ENCODE measurements at places on chromosomes 13 and 19.

- no peak for DNase-seq
These were observed 247.3 kb upstream of the MAB21L1 start for GRCh38 chr13:35723821-35724220.

DNA sequence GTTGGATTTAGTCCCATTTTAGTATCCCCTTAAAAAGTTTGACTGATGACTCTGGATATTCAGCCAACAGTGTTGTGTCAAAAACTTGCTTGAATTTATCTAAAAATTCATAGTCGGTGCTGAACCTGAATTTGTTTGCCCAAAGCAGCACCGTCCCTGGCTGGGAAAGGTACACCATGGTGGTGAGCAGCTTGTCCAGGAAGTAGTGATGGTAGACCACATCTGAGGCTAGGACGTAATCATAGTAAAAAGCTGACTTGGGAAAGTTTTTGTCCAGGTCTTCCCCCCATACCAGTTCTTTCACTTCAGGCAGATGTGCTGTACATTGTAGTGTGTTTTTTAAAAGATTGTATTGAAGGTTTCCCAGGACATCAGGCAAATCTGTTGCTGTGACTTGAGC is 8.8 kb downstream of the METTL21C start:
- DNase-seq, result no peak

DNA sequence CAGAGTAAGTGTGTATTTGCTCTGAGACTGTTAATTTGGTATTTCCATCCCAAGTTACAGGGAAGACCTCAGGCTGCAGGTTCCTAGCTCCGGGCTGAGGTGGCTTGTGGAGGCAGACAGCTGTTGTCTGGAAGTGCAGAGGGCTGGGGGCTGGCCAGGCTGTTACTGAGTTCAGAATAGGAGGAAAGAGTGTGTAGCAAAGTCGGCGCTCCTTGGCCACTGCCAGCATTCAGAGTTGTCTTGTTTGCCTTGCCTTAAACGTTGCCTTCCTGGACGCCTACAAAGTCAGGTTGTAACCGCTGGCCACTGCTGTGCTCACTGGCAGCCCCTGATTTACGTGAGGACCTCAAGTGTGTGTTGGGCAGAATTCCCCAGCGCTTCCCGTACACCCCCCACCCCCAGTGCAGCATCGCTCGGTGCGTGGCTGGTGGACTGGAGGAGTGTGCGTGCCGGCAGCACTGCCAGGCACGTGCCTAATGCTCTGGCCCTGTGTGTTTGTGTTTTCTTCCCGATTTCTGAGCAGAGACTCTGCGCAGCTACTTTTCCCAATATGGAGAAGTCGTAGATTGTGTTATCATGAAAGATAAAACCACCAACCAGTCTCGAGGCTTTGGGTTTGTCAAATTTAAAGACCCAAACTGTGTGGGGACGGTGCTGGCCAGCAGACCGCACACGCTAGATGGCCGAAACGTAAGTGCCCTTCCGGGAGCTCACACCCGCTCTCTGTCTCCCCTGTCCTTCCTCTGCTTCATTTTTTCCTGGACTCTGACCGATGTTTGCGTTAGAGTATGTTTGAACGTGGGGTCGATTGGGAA is 10.5 kb downstream of the DAZAP1 start:
- DNase-seq, result no peak

DNA sequence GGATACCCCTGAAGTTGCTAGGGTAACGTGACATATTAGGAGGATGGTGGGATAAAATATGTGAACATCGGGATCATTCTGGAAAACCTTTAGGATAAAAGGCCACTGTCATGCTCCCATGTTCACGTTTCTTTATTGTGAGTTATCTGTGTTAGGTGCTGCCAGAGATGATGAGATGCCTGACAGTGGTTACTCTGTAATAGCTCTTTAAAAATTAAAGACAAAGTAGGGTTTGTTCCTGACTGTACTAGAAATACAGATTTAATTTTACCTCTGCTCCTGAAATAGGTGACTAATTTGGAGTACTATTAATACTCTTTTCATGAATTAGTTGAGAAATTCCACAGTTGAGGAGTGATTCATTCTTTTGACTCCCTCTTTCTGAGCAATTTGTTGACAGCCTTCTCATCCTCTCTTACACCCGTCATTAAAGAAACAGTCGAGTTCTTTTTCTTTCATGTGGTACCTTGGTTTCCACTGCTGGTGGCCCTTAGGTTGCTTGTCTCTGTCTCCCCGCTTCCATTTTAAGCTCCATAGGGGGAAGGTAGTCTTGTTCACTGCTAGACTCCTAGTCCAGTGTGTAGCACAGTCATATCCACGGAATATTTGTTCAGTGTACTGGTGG is 28.4 kb downstream of the SAE1 start:
- peak; percentile 30 for DNase-seq

GRCh38 chr19:47509973-47510372 is 4.9 kb downstream of the NAPA start:
- DNase-seq, result no peak

GRCh38 chr13:86976521-86977324 is 694.4 kb upstream of the SLITRK5 start:
- no peak for DNase-seq

DNA sequence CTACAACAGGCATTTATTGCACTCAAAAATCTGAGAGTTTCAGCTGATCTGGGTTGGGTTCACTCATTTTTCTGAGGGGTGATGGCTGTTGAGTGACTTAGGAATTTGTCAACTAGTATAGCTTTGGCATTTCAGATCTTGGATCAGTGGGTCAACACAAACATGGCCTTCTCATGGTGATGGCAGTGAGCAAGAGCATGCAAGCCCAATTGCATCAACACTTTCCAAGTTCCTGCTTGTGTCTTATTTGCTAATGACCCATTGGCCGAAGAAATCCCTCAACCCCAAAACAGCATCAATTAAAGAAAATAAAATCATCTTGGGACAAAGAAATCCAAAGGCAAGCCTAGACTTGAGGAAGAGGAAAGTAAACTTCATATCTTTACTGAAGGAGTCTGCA is 23.9 kb upstream of the MYCBP2 start:
- no peak for DNase-seq

GRCh38 chr19:2461751-2462634 is 5.2 kb upstream of the LMNB2 start:
- DNase-seq, result peak; percentile 59

All from COLO829 (cell line).